Activated CD4-positive, alpha-beta T cell treated with anti-CD3 and anti-CD28 coated beads, Interleukin-10, Interleukin-2, amounts not matched to agents 100 ng/mL and 50 ng/mL, durations not matched to agents 16 hours and 8 hours (primary cell): ENCODE measurements at places on chromosomes 4 and X.
A peak's percentile ranks its signal among the peaks of the same experiment; 100 is the strongest.

DNA sequence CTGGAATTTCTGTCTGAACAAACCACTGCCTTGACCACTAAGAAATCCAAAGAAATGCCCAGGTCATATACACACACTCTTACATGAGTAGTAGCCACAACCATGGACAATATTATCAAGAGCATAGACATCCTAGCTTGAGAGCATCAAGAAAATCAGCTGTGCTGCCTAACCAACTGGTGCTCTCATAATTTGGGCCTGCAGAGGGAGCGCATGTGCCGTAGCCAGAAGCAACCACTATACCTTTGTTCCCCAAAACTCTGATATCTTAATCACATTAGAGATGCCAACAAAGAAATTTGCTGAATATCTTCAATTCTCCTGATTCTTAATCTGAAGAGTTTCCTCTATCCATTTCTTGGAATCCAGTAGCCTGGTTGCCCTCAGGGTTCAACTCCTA lies 163.6 kb downstream of the ZNF674 start:
- peak; percentile 42 for DNase-seq

DNA sequence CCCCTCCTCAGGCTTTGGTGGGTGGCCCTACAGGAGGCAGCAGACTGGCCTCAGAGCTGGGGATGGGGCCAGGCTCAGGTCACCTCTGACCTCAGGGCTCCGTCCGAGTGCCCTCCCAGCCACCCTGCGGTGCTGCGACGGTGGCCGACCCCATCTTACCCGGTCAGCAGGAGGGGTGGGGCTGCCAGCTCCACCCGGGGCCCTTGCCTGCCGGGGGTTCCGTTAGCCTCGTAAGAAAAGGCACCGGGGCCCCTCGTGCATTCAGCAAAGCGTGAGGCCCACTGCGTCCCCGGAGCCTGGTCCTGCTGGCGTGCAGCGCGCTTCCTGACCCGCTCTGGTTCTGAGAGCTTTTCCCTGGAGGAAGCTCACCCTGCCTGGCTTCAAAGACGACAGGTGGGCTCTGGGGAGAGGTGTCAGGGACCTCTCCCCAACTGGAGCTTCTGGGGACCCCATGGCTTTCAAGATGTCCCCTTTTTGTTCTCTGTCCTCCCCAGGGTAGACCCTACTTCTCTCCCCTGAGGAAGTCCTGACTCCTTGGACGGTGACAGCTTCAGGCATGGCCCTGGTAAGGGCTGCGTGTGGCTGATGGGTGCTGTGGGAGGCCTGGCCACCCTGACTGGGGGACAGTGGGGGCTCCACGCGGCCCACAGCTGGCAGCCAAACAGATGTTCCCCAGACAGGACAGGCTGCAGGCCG lies 15.9 kb downstream of the FGFRL1 start:
- no peak for DNase-seq

- no peak for DNase-seq
These were observed 113.4 kb downstream of the BCOR start for GRCh38 chrX:39984191-39984956.

- DNase-seq: no peak
These were observed 1607.0 kb downstream of the RPA4 start for GRCh38 chrX:98490670-98491069.

DNA sequence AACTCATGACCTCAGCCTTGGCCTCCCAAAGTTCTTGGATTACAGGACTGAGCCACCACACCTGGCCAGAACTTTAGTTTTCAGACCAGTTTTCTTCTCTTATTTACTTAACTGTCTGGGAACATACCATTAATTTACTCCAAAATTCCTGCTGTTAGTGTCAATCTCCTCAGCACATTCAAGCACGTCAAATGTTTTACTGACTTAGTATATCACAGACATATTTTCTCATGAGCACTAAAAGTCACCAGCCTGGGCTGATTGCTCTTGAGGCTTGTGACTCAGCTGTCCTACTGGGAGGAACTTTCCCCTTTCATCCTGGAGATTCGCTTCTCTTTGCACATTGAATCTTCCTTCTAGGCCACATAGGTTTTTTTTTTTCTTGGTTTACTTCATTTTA lies 109.6 kb downstream of the PCDH18 start:
- DNase-seq: no peak

DNA sequence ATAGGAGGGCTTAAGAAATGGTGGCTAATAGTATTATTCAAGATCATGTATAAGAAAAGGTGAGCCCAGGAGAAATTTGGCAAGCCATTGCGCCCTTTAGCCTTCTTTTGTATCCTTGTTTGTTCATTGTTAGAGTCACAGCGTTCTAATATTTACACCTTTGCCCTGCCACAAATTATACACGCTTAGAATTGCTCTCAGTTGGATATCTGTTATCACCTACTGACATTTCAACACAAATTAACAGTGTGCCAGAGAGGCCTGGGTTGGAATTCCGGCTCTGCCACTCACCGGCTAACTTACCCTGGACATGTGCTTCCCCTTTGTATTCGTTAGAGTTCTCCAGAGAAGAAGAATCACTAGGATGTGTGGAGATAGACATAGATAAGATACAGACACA lies 148.7 kb upstream of the KIT start:
- DNase-seq: no peak

DNA sequence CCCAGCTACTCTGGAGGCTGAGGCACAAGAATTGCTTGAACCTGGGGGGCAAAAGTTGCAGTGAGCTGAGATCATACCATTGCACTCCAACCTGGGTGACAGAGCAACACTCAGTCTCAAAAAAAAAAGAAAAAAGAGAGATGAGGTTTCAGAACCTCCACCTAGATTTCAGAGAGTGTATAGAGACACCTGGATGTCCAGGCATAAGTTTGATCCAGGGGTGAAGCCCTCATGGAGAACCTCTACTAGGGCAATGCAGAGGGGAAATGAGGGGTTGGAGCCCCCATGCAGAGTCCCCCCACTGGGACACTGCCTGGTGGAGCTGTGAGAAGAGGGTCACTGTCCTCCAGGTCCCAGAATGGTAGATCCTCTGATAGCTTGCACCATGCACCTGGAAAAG lies 92.8 kb upstream of the HSD17B10 start:
- DNase-seq: no peak

DNA sequence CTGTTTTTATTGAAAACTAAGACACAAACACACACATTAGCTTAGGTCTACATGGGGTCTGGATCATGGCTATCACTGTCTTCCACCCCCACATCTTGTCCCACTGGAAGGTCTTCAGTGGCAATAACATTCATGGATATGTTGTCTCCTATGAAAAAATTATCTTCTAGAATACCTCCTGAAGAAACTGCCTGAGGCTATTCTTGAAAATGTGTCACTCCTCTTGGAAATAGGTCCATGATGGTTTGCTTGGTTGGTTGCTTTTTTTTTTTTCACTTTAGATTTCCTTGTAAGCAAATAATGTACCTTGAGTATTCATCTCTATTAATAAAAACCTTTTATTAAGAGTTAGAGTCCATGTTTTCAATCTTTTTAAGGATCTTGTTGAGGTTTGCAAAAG lies 195.3 kb upstream of the PDE5A start:
- no peak for DNase-seq

DNA sequence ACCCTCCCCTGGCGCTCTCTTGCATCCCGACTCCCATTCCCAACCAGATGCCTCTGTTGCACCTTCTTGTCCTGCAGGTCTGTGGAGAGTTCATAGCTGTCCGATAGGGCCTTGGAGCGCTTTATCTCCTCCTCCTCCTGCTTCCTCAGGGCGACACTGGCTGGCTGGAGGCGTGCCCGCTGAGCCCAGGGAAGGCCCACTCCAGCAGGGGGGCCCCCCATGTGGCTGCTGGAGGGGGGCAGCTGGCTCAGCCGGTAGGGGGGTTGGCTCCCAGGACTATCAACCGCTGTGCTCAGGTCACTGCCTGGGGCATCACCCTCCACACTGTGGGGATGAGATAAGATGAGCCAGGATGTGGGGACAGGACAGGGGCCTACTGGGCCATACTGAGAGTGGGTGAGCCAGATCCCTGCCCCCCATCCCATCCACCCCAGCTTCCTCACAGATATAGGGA lies 25.6 kb downstream of the IQSEC2 start:
- DNase-seq: no peak

GRCh38 chrX:30657196-30658161 lies 4.3 kb downstream of the GK start:
- DNase-seq: peak; percentile 60

DNA sequence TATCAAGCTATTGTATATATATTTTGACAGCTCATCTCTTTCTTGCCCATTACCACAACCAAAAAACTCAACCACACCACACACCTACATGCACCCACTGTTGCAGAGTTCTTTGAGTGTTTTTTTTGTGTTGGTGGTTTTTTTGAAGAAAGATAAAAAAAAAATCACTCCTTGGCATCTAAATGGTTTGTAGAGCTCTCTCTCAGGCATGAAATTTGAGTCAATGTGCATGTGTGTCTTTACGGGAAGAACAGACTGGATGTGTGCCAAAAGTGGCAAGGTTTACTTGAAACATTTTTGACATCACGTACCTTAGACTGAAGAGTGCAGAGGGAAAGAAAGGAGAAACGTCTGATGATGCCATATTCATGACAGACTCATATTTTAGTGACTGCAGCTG lies 154.2 kb downstream of the FHIP1A start:
- no peak for DNase-seq

- DNase-seq: peak; percentile 60
These were observed 1402.4 kb downstream of the FAM133A start for GRCh38 chrX:95076449-95076848.

GRCh38 chrX:37846141-37846540 lies 1.2 kb downstream of the DYNLT3 start:
- peak; percentile 25 for DNase-seq

DNA sequence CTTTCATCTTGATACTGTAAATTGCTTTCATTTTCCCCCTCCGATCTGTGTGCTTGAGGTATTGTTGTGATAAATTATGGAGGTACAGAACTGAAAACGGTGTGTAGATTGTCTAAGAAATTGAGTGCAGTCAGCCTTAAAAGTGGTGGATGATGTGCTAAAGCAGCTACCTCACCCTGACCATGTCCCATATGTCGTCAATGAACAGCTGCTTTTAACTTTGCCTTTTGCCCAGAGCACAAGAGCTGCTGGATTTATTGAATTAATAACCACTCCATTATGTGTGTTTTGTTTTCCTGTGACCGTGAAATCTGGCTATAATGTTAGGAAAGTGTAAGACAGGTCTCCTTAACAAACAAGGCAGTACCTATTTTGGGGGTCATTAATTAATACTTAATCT lies 581.9 kb upstream of the PITX2 start:
- DNase-seq: no peak

DNA sequence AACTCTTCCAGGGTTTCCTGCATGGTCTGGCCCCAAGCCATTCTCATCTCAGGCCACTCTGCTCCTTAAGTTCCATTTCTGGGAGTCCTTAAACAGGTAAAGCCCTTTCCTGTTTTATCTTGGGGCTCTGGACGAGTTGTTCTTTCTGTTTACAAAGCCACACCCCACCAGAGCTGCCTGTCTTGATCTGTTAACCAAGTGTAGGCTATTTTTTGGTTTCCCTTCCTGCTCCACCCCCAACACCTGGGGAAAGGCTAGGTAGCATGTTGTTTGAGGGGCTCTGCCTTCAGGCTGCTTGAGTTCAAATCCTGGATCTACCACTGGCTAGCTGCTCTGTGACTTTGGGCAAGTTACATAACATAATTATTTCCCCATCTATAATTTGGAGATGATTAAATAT lies 40.0 kb downstream of the ERVMER34-1 start:
- peak; percentile 21 for DNase-seq

DNA sequence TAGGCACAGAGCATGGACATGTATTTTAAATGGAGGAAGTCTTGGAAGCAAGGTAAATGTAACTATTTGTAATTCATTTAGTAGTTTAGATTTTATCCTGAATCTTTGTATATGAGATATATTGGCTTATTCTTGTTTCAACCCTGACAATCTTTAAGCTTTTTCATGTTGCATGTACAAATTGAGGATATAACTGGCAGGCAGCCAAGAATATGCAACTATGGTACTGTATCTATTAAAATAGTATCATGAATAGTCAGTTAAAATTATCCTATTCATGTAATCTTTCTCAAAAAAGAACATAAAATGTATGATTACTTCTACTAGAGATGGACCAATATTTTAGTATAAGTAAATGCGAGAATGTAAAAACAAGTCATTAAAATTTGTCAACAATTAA lies 1141.5 kb downstream of the PCDH18 start:
- no peak for DNase-seq

GRCh38 chrX:48156014-48156413 lies 25.6 kb downstream of the SPACA5B start:
- DNase-seq: no peak

- DNase-seq: no peak
These were observed 997.4 kb downstream of the RAPGEF2 start for GRCh38 chr4:160100316-160100715.

- no peak for DNase-seq
These were observed 59.0 kb upstream of the AFF2 start for GRCh38 chrX:148441387-148441786.

DNA sequence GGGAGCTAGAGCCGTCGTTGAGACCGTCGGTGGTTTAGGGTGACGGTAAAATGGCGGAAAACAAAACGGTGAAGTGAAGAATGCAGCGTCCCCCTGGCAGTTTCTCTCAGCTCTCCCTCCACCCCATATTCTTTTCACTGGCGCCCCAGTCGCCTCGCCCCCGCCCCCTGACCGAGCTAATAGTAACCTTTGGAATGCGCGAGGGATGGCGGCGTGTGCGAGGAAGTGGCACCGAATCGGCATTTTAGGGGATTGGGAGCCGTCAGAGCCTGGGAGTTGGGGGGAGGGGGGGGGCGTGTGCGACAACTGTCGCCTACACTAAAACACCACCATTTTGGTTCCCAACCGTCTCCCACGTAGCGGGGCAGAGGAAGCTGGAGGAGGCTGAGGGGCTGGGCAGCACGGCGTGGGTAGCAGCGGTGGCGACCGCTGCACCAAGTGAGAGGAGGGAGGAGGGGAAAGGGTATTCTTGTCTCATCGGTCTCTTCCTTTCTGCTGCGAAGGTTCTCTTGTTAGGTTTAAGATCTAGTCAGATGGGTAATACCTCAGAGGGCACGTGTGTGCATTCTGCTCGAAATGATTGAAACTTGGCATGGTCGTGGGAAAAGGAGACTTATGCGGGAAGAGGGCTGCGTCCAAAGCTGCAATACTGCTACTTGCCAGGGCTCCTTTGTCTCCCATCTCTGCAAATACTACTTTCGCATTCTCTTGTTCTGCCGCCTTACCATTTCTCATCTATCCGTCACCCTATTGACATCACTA lies 840 bp downstream of the ZNF711 start:
- DNase-seq: no peak
